ENCODE measurements at places on chromosomes 11 and 22.

DNA sequence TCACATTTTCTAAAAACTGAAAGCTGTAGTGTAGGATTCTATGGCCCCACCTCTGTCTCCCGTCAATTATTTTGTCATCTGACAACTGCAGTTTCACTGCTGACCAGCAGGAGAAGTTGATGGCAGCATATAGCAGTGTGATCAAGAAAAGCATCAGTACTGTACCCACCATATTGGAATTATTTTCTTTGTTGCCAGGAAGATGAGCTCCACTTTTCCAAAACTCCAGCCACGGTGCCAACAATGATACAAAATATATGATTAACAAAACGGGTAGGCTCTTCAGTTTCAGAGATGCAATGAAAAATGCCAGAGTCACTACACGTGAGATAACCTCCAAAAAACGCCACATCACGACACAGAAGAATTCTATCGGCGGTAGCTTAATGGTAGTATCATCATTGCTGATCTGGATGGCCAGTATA, 41.3 kb downstream of the XKR3 start:
- no peak overlapping the region for H3K4me3 ChIP-seq
- peaks cover 3% of the 10 kb centered on the region for H3K27me3 ChIP-seq
- no peaks in the 10 kb centered on the region for H3K4me1 ChIP-seq

- no peaks in the 10 kb centered on the region for H3K27me3 ChIP-seq
- peaks cover 19% of the 10 kb centered on the region for H3K4me1 ChIP-seq
- no peak overlapping the region for H3K4me3 ChIP-seq
- peaks cover 16% of the 10 kb centered on the region for H3K36me3 ChIP-seq
- peak overlapping the region; percentile 73 for H3K27ac ChIP-seq
Observed at GRCh38 chr11:18312012-18312411, 9.9 kb downstream of the HPS5 start.

- peak overlapping the region; percentile 85 for H3K27ac ChIP-seq
- no peaks in the 10 kb centered on the region for H3K36me3 ChIP-seq
- H3K4me3 ChIP-seq = peak overlapping the region; percentile 48
- DNase-seq = no peak
Observed at GRCh38 chr22:23784215-23784732, 2.5 kb upstream of the SMARCB1 start.

DNA sequence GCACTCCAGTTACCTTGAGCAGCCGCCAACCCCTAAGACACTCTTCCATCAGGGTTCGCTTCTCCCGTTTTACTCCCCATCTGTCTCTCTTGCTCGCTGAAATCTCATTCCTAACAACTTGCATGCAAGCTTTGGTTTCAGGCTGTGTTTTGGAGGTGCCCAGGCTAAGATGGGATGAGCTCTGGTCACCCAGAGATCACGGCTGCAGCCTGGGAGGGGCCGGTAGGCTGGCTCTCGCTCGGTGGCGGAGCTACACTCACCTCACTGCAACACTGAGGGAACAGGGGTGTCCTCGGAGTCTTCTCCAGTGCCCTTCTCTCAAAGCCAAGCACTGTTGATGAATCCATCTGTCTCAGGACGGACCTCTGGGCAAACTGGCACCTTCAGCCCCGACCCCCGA, 197.5 kb downstream of the BARX2 start:
- H3K36me3 ChIP-seq = no peaks in the 10 kb centered on the region
- H3K4me1 ChIP-seq = no peaks in the 10 kb centered on the region
- no peak overlapping the region for H3K27ac ChIP-seq
- no peaks in the 10 kb centered on the region for H3K27me3 ChIP-seq
- no peak for DNase-seq

- peaks cover 3% of the 10 kb centered on the region for H3K4me1 ChIP-seq
- peaks cover 6% of the 10 kb centered on the region for H3K27me3 ChIP-seq
- no peak for DNase-seq
- no peak overlapping the region for H3K4me3 ChIP-seq
- peaks cover 5% of the 10 kb centered on the region for H3K36me3 ChIP-seq
Observed at GRCh38 chr11:131840545-131840944, 470.1 kb downstream of the NTM start.

DNA sequence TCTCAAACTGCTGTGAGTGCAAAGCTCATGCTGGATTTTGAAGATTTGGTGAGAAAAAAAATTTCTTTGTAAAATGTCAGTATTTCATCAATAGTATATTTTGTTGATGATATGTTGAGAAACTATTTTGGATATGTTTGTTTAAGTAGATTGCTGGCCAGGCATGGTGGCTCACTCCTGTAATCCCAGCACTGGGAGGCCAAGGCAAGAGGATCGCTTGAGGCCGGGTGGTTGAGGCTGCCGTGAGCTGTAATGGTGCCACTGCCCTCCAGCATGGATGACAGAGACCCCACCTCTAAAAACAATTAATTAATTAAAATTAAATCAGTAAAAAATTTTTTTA, 6.9 kb upstream of the IFITM3 start:
- H3K4me1 ChIP-seq = peaks cover 88% of the 10 kb centered on the region
- H3K4me3 ChIP-seq = peak overlapping the region; percentile 57
- H3K27ac ChIP-seq = peak overlapping the region; percentile 99
- no peak for DNase-seq

DNA sequence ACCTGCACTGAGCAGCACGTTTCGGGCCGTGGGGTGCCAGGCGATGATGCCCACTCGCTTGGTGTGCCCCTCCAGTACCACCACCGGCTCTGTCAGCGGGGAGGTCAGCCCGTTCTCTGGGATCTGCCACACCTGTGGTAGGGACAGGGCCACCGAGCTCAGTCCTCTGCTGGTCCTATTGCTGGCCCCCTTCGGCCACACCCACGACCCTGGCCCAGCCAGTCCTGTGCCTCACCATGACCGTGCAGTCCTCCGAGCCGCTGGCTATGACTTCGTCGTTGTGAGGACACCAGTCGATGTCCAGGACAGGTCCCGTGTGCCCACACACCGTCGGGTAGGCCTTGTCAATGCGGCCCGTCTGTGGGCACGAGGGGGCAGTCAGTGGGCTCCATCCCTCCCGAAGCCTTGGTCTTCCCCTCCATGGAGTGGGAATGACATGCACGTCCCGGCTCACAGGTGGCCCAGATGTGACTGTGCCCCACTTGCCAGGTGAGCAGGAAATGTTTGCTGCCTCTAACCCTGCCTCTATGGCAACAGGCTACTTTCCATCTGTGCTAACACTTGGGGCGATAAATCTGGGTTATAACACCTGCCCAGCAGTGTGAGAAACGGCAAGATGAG, 1.4 kb downstream of the CORO1B start:
- H3K4me3 ChIP-seq = peak overlapping the region; percentile 64
- no peak for DNase-seq
- no peaks in the 10 kb centered on the region for H3K36me3 ChIP-seq
- peak overlapping the region; percentile 90 for H3K27ac ChIP-seq
- peaks cover 79% of the 10 kb centered on the region for H3K4me1 ChIP-seq

DNA sequence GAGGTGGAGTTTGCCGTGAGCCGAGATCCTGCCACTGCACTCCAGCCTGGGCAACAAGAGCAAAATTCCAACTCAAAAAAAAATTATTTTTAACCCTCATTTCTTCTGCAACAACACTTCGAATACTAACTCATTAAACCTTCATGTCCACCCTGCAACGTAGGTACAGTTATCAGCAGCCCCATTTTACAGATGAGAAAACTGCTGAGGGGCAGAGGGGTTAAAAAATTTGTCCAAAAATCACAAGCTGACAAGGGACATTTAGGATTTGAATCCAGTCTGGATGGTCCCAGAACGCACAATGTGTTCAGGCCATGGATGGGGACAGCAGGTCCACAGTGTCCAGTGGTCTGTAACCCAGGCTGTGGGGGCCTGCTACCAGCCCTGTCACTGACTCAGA, 29.0 kb downstream of the RHOD start:
- H3K27me3 ChIP-seq = no peaks in the 10 kb centered on the region
- DNase-seq = no peak
- H3K27ac ChIP-seq = no peak overlapping the region
- peaks cover 13% of the 10 kb centered on the region for H3K4me1 ChIP-seq
- no peak overlapping the region for H3K4me3 ChIP-seq
- no peaks in the 10 kb centered on the region for H3K36me3 ChIP-seq

DNA sequence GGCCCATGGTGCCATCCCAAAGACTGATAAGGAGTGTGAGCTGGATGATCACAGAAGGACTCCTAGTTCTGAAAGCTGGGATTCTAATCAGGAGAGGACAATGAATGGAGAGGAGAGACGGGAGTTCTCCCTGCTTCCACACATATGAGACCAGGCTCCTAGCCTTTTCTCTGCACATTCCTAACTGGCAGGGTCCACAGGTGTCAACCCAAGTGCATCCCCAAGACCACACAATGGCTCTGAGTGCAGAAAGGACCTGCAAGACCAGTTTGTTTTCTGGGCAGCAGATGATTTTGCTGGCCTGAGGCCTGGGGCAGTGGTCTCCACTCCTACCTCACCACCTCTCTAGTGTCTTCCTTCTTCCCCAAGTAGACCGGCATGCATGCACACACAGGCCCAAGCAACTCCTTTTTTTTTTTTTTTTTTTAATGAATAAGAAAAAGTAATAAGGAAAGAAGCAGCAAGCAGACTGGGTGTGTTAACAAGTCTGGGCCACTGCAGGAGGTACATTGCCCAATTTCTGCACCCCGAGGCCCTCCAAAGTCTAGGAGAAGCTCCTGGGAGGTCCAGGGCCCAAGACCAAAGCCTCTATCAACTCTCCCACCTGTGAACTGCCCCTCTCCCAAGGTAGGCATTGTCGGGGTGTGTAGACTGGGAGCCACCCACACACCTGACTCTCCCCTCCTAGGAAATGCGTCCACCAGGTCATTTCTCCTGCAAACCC, 1.2 kb upstream of the TSKU start:
- peaks cover 9% of the 10 kb centered on the region for H3K4me1 ChIP-seq
- no peak overlapping the region for H3K27ac ChIP-seq
- no peak for DNase-seq
- peaks cover 4% of the 10 kb centered on the region for H3K36me3 ChIP-seq

- no peak overlapping the region for H3K4me3 ChIP-seq
- H3K27ac ChIP-seq = no peak overlapping the region
- H3K4me1 ChIP-seq = no peaks in the 10 kb centered on the region
- H3K36me3 ChIP-seq = no peaks in the 10 kb centered on the region
- peaks cover 23% of the 10 kb centered on the region for H3K27me3 ChIP-seq
Observed at GRCh38 chr22:27580311-27580897, 221.2 kb downstream of the MN1 start.

DNA sequence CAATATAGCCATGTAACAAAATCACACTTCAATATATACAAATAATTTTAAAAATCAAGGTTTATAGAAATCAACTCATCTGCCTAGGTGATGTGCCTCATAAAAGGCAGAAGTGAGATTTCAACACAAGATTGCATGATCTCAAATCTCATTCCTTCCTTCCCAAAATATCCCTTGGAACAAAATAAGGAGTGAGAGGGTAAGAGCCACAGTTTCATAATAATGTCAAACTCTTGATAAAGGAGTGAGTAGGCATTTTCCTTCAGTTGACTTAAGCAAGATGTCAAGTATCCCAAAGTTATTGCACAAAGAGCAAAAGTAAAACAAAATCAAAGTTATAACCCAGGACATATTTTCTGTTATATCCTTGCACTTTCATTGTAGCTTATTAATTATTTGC, 81.3 kb downstream of the C22orf31 start:
- no peak overlapping the region for H3K27ac ChIP-seq
- DNase-seq = no peak
- peaks cover 5% of the 10 kb centered on the region for H3K36me3 ChIP-seq
- peaks cover 44% of the 10 kb centered on the region for H3K27me3 ChIP-seq
- H3K4me1 ChIP-seq = no peaks in the 10 kb centered on the region

- peak overlapping the region; percentile 97 for H3K27ac ChIP-seq
- H3K4me3 ChIP-seq = peak overlapping the region; percentile 96
- DNase-seq = no peak
- H3K27me3 ChIP-seq = no peaks in the 10 kb centered on the region
- no peaks in the 10 kb centered on the region for H3K36me3 ChIP-seq
Observed at GRCh38 chr11:46118702-46119351, 2.4 kb downstream of the PHF21A start.

DNA sequence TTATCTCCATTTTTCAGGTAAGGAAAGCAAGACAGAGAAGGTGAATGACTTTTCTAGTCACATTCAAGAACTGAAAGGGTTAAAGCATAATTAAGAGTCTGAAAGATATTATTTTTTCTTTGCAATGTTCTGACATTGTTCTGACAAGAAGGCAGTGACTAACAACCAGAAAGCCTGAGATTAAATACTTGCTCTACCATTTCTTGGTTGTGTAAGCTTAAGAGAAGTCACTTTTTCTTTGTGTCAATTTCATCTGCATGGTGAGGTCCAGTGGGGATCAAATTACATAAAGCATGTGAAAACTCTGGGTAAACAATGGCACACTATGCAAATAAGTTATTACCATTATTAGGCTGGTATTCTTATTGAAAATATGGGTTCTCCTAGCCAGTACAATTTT, 73.7 kb downstream of the PHF21A start:
- peaks cover 44% of the 10 kb centered on the region for H3K36me3 ChIP-seq
- no peak overlapping the region for H3K27ac ChIP-seq
- no peak for DNase-seq
- H3K4me3 ChIP-seq = no peak overlapping the region
- no peaks in the 10 kb centered on the region for H3K27me3 ChIP-seq

GRCh38 chr11:61567286-61568061, 13.4 kb downstream of the SYT7 start:
- H3K36me3 ChIP-seq = no peaks in the 10 kb centered on the region
- peak; percentile 59 for DNase-seq
- H3K4me3 ChIP-seq = no peak overlapping the region
- peaks cover 37% of the 10 kb centered on the region for H3K27me3 ChIP-seq

- H3K36me3 ChIP-seq = no peaks in the 10 kb centered on the region
- no peak for DNase-seq
- H3K27me3 ChIP-seq = no peaks in the 10 kb centered on the region
Observed at GRCh38 chr11:44778195-44779100, 51.7 kb downstream of the TSPAN18 start.

GRCh38 chr11:134780486-134781147, 368.6 kb upstream of the B3GAT1 start:
- no peaks in the 10 kb centered on the region for H3K36me3 ChIP-seq
- H3K4me3 ChIP-seq = no peak overlapping the region
- DNase-seq = no peak
- peaks cover 32% of the 10 kb centered on the region for H3K27me3 ChIP-seq
- H3K27ac ChIP-seq = no peak overlapping the region
- H3K4me1 ChIP-seq = no peaks in the 10 kb centered on the region

GRCh38 chr11:113796663-113797259, 17.2 kb downstream of the CLDN25 start:
- no peak overlapping the region for H3K4me3 ChIP-seq
- DNase-seq = peak; percentile 21
- no peaks in the 10 kb centered on the region for H3K4me1 ChIP-seq
- no peaks in the 10 kb centered on the region for H3K36me3 ChIP-seq
- H3K27ac ChIP-seq = no peak overlapping the region
- H3K27me3 ChIP-seq = no peaks in the 10 kb centered on the region

Data from naive thymus-derived CD8-positive, alpha-beta T cell (primary cell).